Activated B cell treated with CpG ODN at 0.5 μM for 24 hours (primary cell): ENCODE measurements at places on chromosomes 12 and 14. TPM values are rescaled to one million over a fixed set of nuclear protein-coding genes. Genes with fewer than 3 reads are reported as not detected.

GRCh38 chr12:12482150-12482761 lies 80.4 kb downstream of the DUSP16 start:
- no peaks in the 10 kb centered on the region for H3K27me3 ChIP-seq
- H3K4me1 ChIP-seq, result peaks cover 21% of the 10 kb centered on the region
- H3K36me3 ChIP-seq, result peaks cover 24% of the 10 kb centered on the region
- H3K27ac ChIP-seq, result no peak overlapping the region

GRCh38 chr14:92920001-92920400 lies 2.9 kb upstream of the CHGA start:
- no peak overlapping the region for H3K27ac ChIP-seq
- no peaks in the 10 kb centered on the region for H3K36me3 ChIP-seq
- no peak for DNase-seq
- no peak overlapping the region for H3K4me3 ChIP-seq

DNA sequence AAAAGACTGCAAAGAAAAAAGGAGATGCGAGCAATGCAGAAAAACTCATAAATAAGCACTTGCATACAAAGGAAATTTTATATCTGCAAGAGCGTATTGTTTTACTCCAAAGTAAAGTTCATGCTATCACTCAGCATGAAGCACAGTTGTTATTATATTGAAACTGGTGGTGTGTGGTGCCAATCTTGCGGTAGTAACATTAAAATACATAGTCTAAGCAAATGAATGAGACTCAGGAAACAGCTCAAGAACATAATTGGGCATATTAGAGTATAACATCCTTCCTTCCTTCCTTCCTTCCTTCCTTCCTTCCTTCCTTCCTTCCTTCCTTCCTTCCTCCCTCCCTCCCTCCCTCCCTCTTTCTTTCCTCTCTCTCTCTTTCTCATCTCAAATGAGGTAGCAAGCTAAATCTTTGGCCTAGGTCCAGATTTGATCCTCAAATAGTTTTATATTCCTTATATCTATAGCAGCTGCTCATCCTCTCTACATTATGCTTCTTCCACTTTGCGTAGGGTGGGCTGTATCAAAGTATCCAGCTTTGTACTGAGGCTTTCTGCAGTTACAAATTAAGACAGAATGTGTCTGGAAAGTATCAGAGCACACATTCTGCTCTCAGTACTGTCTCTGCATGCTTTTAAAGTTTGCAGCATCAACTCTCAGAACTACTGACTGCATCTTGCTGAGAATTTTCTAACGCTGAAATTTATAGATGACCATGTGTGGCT lies 718.3 kb downstream of the RERGL start:
- no peaks in the 10 kb centered on the region for H3K27me3 ChIP-seq
- no peak overlapping the region for H3K27ac ChIP-seq
- no peak overlapping the region for H3K4me3 ChIP-seq
- no peaks in the 10 kb centered on the region for H3K4me1 ChIP-seq
- H3K36me3 ChIP-seq, result no peaks in the 10 kb centered on the region

DNA sequence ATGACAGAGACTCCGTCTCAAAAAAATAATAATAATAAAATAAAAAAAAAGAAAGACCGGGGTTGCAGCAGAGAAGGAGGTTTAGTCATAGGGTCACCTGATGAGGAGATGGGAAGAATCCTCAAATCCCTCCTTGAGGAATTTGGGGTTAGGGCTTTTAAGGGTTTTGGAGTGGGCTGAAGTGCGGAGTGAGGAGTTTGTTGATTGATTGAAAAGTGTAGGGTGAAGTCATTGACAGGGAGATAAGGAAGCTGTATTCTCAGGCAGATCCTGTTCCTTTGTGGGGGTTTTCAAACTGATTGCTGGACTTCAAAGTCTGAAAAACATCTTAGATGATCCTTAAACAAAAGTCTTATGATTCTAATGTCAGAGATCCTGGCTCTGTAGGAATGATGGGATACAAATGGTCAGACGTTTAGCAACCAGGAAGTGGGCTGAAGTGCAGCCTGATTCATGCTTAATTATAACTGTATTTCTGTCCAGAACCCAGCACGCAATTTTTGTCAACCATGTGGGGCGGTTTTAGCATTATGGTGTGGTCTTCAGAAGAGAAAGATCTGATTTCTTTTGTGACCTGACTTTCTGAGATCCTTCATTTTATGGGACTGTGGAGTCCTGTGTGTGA lies 16.0 kb downstream of the FNTB start:
- H3K36me3 ChIP-seq, result peaks cover 10% of the 10 kb centered on the region
- no peak overlapping the region for H3K4me3 ChIP-seq
- no peaks in the 10 kb centered on the region for H3K4me1 ChIP-seq
- DNase-seq, result no peak

- no peaks in the 10 kb centered on the region for H3K36me3 ChIP-seq
- no peaks in the 10 kb centered on the region for H3K4me1 ChIP-seq
- H3K4me3 ChIP-seq, result no peak overlapping the region
- H3K27ac ChIP-seq, result no peak overlapping the region
- no peaks in the 10 kb centered on the region for H3K27me3 ChIP-seq
- no peak for DNase-seq
Observed at GRCh38 chr12:72300728-72301127, 28.6 kb downstream of the TRHDE start.

GRCh38 chr12:41045509-41045908 lies 142.6 kb upstream of the PDZRN4 start:
- DNase-seq, result no peak
- H3K27me3 ChIP-seq, result no peaks in the 10 kb centered on the region
- H3K27ac ChIP-seq, result no peak overlapping the region
- no peaks in the 10 kb centered on the region for H3K4me1 ChIP-seq

GRCh38 chr14:54985156-54985555 lies 41.7 kb downstream of the WDHD1 start:
- H3K4me3 ChIP-seq, result no peak overlapping the region
- H3K4me1 ChIP-seq, result no peaks in the 10 kb centered on the region

GRCh38 chr12:42968426-42968825 lies 378.9 kb upstream of the PRICKLE1 start:
- H3K27ac ChIP-seq, result no peak overlapping the region
- H3K27me3 ChIP-seq, result no peaks in the 10 kb centered on the region
- no peaks in the 10 kb centered on the region for H3K4me1 ChIP-seq
- no peak for DNase-seq

GRCh38 chr14:68977718-68978171 lies 1.4 kb downstream of the ACTN1 start:
- no peaks in the 10 kb centered on the region for H3K36me3 ChIP-seq
- H3K27me3 ChIP-seq, result peaks cover 32% of the 10 kb centered on the region
- peaks cover 16% of the 10 kb centered on the region for H3K4me1 ChIP-seq

DNA sequence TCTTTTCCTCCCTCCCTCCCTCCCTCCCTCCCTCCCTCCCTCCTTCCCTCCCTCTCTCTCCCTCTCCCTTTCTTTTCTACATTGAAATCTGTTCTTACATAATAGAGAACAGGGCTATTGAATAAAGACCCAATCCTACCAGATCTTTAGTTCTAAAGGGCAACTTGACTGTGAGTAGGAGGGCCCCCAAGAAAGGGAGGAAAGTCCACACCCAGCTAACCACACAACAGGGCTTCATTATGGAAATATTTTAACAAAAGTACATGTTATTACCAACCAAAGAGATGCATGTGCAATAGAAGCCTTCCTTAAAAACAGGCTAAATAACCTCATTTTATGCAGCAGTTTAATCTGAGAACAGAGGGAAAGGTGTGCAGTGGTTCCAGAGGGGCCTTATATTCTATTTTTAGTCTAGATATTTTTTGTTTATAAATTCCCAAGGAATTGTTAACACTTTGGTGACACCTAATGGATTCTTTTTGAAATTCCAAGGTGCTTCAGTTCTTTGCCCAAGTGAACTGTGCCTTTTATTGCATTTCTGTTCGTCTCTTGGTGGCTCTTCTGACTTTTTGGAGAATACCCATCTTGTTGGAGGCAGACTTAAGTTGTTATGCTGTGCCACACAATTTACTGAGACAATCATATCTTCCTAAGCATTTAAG lies 63.0 kb downstream of the GNS start:
- H3K27ac ChIP-seq, result no peak overlapping the region
- DNase-seq, result no peak
- H3K4me1 ChIP-seq, result peaks cover 29% of the 10 kb centered on the region
- H3K4me3 ChIP-seq, result no peak overlapping the region

GRCh38 chr12:130934753-130935152 lies 19.0 kb upstream of the ADGRD1 start:
- no peaks in the 10 kb centered on the region for H3K36me3 ChIP-seq
- DNase-seq, result no peak
- H3K27me3 ChIP-seq, result peaks cover 11% of the 10 kb centered on the region
- no peaks in the 10 kb centered on the region for H3K4me1 ChIP-seq
- no peak overlapping the region for H3K27ac ChIP-seq
- no peak overlapping the region for H3K4me3 ChIP-seq

- peaks cover 18% of the 10 kb centered on the region for H3K4me1 ChIP-seq
- no peak for DNase-seq
- H3K4me3 ChIP-seq, result no peak overlapping the region
- H3K36me3 ChIP-seq, result no peaks in the 10 kb centered on the region
- H3K27ac ChIP-seq, result peak overlapping the region; percentile 74
Observed at GRCh38 chr12:106226884-106227640, 20.8 kb downstream of the CKAP4 start.

GRCh38 chr14:96455588-96455987 lies 46.6 kb upstream of the PAPOLA start:
- no peak overlapping the region for H3K4me3 ChIP-seq
- no peaks in the 10 kb centered on the region for H3K4me1 ChIP-seq
- no peaks in the 10 kb centered on the region for H3K36me3 ChIP-seq
- H3K27me3 ChIP-seq, result peaks cover 2% of the 10 kb centered on the region

- H3K27me3 ChIP-seq, result no peaks in the 10 kb centered on the region
- H3K36me3 ChIP-seq, result peaks cover 61% of the 10 kb centered on the region
- no peak for DNase-seq
- peak overlapping the region; percentile 59 for H3K27ac ChIP-seq
- no peak overlapping the region for H3K4me3 ChIP-seq
Observed at GRCh38 chr12:31724557-31724956, 4.3 kb downstream of the AMN1 start.

- DNase-seq, result no peak
- peaks cover 35% of the 10 kb centered on the region for H3K4me1 ChIP-seq
- peak overlapping the region; percentile 88 for H3K27ac ChIP-seq
Observed at GRCh38 chr14:69152181-69152901, 578 bp downstream of the DCAF5 start.

- H3K4me3 ChIP-seq, result no peak overlapping the region
- DNase-seq, result no peak
- H3K4me1 ChIP-seq, result no peaks in the 10 kb centered on the region
- H3K36me3 ChIP-seq, result no peaks in the 10 kb centered on the region
- no peak overlapping the region for H3K27ac ChIP-seq
Observed at GRCh38 chr12:14635776-14636175, 60.6 kb downstream of the GUCY2C start.

DNA sequence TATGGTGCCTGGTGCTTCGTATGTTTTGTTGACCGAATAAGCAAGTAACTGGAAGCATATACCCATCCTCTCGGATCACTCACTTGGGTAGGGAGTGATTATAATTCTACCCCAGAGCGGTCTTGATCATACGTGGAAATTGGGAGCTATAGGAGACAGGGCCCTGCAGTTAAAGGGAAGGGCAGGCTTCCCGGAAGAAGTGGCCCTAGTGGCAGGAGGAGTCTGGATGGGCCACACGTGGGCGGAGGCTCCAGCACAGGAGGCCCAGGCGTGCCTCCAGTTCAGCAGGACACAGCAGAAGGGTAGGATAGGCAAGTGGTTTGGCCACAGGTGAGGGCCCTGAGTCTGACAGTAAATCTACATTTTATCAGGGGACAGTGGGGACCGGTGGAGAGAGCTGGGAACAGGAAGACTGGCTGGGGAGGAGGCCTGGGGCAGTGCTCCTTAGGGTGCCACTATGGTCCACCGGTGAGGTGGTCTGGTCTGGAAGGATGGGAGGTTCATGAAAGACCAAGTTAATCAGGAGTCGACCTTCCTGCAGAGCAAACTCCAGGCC lies 23.5 kb upstream of the YY1 start:
- H3K27ac ChIP-seq, result peak overlapping the region; percentile 80
- no peaks in the 10 kb centered on the region for H3K36me3 ChIP-seq

- H3K27ac ChIP-seq, result no peak overlapping the region
- no peak for DNase-seq
- H3K4me3 ChIP-seq, result no peak overlapping the region
- peaks cover 5% of the 10 kb centered on the region for H3K27me3 ChIP-seq
- no peaks in the 10 kb centered on the region for H3K4me1 ChIP-seq
Observed at GRCh38 chr12:119229837-119230236, 51.1 kb downstream of the HSPB8 start.

DNA sequence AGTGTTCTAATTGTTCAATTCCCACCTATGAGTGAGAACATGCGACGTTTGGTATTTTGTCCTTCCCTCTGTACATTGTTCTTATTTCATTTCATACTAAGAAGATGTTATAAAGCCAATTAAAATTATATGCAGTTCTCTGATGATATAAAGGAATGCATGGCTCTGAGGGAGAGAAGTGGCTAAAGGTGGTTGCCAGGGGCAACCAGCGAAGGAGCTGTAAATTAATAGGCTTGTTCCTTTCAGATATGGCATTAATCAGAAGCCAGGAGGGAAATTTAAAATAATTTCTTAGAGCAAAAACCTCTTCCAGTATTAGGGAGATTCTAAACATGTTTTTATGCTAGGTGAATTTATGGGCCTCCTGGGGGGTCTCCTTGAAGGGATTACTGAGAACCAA lies 227.8 kb downstream of the TMEM117 start:
- H3K27me3 ChIP-seq, result no peaks in the 10 kb centered on the region
- no peak overlapping the region for H3K4me3 ChIP-seq
- H3K36me3 ChIP-seq, result no peaks in the 10 kb centered on the region
- no peaks in the 10 kb centered on the region for H3K4me1 ChIP-seq

GRCh38 chr14:85618978-85619377 lies 89.0 kb downstream of the FLRT2 start:
- no peak for DNase-seq
- H3K27ac ChIP-seq, result no peak overlapping the region
- no peaks in the 10 kb centered on the region for H3K4me1 ChIP-seq
- no peaks in the 10 kb centered on the region for H3K36me3 ChIP-seq
- H3K4me3 ChIP-seq, result no peak overlapping the region

DNA sequence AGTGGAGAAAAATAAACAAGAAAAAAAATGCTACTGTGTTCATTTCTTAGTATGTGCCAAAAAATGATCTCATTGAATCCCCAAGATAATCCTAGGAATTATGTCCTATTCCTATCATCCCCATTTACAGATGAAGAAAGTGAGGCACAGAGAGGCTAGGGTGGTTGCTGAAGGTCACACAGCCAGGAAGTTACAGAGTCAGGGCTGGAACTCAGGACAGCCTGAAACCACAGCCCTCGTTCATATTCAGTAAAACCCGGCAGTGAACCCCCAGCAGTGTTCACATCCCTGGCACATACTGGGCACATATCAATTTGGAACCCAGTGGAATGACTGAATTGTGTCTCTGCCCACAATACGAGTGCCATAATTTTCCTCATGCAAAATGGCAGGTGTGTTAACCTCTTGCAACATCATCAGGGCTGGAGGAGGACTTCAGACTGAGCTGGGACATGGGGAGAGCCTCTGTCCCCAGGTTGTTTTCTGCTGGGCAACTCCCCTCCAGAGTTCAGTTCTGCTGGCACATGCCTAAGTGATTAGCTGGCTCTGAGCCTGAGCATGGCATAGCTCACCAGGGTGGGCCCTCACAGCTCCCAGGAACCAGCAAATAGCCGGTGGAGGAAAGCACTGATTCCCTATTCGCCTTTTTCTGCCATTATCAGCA lies 2.0 kb upstream of the PPP1CC start:
- peak overlapping the region; percentile 56 for H3K27ac ChIP-seq
- no peaks in the 10 kb centered on the region for H3K27me3 ChIP-seq
- H3K36me3 ChIP-seq, result peaks cover 20% of the 10 kb centered on the region
- DNase-seq, result no peak

The SIX6 gene
- total RNA-seq, result not detected in 2 replicates

The TBX3 gene
- not detected in 2 replicates for total RNA-seq

The ZNF891 gene
- 2.9 and 4.0 TPM in 2 replicates for total RNA-seq

The ENDOU gene
- 0.24 and 0.37 TPM in 2 replicates for total RNA-seq

The ADAM20 gene
- 0.84 and 0.86 TPM in 2 replicates for total RNA-seq

The TDP1 gene
- 51.3 and 54.7 TPM in 2 replicates for total RNA-seq

The PEX5 gene
- total RNA-seq, result 24.9 and 26.8 TPM in 2 replicates

The DHH gene
- total RNA-seq, result 0.09 TPM in 1 of 2 replicates, not detected in the other

The C1QL4 gene
- not detected in 2 replicates for total RNA-seq

The CELA1 gene
- not detected in 2 replicates for total RNA-seq

The SLC10A1 gene
- total RNA-seq, result not detected in 2 replicates

The ANKRD13A gene
- total RNA-seq, result 121 and 135 TPM in 2 replicates

The VWF gene
- total RNA-seq, result not detected in 2 replicates
